ENCODE measurements at places on chromosomes 16 and 17. TPM values are rescaled to one million over a fixed set of nuclear protein-coding genes. Genes with fewer than 3 reads are reported as not detected.

The CTRB1 gene
- total RNA-seq: not detected

The C16orf54 gene
- not detected for total RNA-seq

The TBC1D3E gene
- not detected for total RNA-seq

The COX6A2 gene
- total RNA-seq: not detected

The ABCA5 gene
- 11.1 TPM for total RNA-seq

The FZD2 gene
- total RNA-seq: 17.5 TPM

The HBQ1 gene
- total RNA-seq: not detected

The TENT4B gene
- total RNA-seq: 10.5 TPM

The CYBC1 gene
- total RNA-seq: 71.4 TPM

The ZC3H18 gene
- total RNA-seq: 18.2 TPM

The WNK4 gene
- 0.25 TPM for total RNA-seq

The RAPGEFL1 gene
- 1.1 TPM for total RNA-seq

The NKIRAS2 gene
- total RNA-seq: 50.2 TPM

The TLCD2 gene
- total RNA-seq: 0.95 TPM

GRCh38 chr17:17959520-17960361, 12.5 kb downstream of the TOM1L2 start:
- no peak for DNase-seq

GRCh38 chr17:78651554-78651953, 74.4 kb upstream of the DNAH17 start:
- DNase-seq: no peak

GRCh38 chr16:86029131-86029741, 130.3 kb downstream of the IRF8 start:
- DNase-seq: peak; percentile 12

DNA sequence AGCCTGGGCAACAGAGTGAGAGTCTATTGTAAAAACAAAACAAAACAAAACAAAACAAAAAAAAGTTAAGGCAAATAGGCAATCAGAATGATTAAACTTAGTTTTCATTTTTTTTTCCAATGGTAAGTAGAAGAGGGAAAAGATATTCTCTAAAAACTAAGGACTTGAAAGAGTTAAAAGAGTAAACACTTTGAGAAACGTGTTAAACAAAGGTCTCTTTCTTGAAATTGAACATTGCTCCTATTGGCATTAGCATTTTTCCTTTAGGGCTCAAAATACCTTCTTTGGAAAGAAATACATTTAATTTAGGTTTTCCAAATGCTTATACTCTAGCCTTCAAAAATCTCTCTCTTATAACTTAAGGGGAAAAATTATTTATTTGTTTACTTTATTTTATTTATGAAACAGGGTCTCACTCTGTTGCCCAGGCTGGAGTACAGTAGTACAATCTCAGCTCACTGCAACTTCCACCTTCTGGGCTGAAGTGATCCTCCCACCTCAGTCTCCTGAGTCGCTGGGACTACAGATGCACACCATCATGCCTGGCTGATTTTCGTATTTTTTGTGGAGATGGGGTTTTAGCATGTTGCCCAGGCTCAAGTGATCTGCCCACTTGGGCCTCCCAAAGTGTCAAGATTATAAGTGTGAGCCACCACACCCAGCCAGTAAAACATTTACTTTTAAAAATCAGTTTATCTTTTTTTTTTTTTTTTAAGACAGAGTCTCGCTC, 44.7 kb upstream of the VPS4A start:
- DNase-seq: no peak

DNA sequence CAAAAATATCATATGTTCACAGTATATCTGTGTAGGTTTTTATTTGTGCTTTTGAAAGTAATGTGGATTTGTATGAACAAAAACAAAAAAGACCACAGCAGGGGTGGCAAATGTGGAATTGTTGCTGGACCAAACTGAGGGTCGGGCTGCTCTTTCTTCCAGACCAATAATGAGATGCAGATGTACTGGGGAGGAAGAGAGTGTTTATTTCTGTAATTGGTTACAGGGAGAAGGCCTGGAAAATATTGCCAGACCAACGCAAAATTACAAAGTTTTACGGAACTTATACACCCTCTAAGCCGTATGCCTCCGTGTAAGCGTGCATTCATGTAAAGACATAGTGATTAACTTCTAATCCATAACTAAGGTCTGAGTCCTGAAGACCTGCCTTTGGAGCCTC, 353.9 kb upstream of the C16orf82 start:
- DNase-seq: no peak

DNA sequence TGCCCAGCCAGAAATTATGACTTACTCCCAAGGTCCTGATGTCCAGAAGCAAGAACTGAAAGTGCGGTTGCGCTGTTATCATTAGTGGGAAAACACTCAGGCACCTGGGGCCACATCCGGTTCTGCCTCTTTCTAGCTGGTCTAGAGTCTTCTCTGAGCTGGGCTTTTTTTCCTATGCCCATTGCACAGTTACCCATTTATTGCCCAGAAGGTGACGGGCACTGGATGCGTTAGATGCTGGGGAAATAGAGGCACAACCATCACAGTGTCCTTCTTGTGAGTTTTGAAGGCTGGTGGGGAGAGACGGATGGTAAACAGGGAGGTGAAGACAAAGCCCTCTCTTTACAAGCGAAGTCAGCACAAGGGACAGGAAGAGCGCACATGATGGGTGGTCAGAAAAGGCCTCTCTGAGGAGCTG, 37.7 kb downstream of the PLCG2 start:
- no peak for DNase-seq

- DNase-seq: no peak
Measured at GRCh38 chr17:71505200-71505599, 615.6 kb upstream of the SOX9 start.

GRCh38 chr16:70160821-70161220, 12.8 kb upstream of the CLEC18C start:
- DNase-seq: peak; percentile 44

DNA sequence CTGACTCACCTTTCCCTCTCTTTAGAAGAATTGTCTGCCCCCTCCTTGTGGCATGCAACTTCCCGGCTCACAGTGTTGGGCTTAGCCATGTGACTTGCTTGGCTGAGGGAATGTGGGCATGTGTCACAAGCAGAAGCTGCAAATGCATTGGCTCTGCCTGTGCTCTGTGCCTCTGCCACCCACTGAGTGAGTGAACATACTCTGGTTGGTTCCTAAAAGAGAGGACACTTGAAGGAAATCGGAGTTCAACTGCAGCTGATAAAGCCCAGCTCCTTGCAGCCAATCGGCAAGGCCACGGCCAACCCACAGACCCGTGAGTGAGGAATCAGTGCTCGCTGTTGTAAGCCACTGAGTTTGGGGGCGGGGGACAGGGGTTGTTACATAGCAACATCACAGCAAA, 10.9 kb upstream of the GINS2 start:
- DNase-seq: no peak

DNA sequence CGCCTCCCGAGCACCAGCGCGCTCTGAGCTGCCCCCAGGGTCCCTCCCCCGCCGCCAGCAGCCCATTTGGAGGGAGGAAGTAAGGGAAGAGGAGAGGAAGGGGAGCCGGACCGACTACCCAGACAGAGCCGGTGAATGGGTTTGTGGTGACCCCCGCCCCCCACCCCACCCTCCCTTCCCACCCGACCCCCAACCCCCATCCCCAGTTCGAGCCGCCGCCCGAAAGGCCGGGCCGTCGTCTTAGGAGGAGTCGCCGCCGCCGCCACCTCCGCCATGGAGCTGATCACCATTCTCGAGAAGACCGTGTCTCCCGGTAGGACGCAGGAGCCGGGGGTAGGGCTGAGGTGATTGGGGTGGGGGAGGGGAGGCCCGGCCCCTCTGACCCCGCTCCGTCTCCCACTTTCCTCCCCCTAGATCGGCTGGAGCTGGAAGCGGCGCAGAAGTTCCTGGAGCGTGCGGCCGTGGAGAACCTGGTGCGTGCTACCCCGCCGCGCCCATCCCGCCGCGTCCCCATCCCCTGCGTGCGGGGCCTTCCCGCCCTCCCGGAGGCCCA, 329 bp downstream of the KPNB1 start:
- no peak for DNase-seq

- DNase-seq: no peak
Measured at GRCh38 chr17:80160536-80160935, 9.3 kb upstream of the CARD14 start.

DNA sequence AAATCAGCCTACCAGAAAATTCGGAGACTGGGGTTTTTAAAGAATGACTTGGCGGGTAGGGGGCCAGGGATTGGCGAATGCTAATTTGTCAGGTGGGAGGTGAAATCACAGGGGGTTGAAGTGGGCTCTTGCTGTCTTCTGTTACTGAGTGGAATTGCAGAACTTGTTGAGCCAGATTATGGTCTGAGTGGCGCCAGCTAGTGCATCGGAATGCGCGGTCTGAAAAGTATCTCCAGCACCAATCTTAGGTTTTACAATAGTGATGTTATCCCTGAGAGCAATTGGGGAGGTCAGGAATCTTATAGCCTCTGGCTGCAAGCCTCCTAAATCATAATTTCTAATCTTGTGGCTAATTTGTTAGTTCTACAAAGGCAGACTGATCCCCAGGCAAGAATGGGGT, 762 bp upstream of the RBL2 start:
- DNase-seq: no peak

DNA sequence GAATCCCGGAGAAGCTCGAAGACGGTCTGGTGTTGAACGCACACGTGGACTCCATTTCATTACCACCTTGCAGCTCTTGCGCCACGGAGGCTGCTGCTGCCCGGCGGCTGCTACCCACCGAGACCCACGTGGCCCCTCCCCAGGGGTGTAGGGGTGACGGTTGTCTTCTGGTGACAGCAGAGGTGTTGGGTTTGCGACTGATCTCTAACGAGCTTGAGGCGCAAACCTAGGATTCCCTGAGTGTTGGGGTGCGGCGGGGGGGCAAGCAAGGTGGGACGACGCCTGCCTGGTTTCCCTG, 1.7 kb upstream of the CBX4 start:
- no peak for DNase-seq

GRCh38 chr17:37713624-37714023, 31.2 kb downstream of the HNF1B start:
- no peak for DNase-seq

DNA sequence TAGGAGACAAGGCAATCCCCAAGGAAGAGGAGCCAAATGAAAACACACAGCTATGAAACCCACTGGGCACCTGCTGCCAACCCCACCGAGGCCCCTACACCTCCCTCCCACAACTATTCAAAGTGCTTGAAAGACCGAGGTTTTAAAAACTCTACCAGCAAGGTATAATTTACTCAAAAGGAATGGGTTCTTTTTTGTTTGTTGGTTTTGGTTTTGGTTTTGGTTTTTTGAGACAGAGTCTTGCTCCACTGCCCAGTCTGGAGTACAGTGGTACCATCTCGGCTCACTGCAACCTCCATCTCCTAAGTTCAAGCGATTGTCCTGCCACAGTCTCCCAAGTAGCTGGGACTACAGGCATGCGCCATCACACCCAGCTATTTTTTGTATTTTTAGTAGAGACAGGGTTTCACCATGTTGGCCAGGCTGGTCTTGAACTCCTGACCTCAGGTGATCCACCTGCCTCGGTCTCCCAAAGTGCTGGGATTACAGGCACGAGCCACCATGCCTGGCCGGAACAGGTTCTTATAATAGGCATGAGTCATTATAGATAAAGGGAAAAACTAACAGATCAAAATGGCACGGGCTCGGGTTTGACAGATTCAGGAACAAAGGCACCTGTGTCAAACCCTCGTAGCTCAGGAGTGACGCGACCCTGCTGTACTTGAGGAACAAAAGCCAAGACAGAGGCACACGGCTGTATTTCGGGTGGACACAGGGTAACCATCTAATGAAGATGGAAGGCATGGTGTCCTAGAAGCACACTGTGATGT, 40.7 kb downstream of the COTL1 start:
- no peak for DNase-seq

DNA sequence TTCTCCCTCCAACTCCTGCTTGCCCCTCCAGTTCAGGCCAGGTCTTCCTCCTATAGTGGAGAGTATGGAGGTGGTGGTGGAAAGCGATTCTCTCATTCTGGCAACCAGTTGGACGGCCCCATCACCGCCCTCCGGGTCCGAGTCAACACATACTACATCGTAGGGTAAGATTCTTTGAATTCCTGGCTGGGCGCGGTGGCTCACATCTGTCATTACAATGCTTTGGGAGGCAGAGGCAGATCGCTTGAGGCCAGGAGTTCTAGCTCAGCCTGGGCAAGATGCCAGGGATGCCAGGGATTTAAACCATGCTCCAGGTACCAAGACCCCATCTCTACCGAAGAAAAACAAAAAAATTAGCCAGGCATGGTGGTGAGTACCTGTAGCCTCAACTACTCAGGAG, 1.4 kb downstream of the ZG16 start:
- peak; percentile 57 for DNase-seq

- DNase-seq: no peak
Measured at GRCh38 chr17:71765437-71765836, 355.4 kb upstream of the SOX9 start.

DNA sequence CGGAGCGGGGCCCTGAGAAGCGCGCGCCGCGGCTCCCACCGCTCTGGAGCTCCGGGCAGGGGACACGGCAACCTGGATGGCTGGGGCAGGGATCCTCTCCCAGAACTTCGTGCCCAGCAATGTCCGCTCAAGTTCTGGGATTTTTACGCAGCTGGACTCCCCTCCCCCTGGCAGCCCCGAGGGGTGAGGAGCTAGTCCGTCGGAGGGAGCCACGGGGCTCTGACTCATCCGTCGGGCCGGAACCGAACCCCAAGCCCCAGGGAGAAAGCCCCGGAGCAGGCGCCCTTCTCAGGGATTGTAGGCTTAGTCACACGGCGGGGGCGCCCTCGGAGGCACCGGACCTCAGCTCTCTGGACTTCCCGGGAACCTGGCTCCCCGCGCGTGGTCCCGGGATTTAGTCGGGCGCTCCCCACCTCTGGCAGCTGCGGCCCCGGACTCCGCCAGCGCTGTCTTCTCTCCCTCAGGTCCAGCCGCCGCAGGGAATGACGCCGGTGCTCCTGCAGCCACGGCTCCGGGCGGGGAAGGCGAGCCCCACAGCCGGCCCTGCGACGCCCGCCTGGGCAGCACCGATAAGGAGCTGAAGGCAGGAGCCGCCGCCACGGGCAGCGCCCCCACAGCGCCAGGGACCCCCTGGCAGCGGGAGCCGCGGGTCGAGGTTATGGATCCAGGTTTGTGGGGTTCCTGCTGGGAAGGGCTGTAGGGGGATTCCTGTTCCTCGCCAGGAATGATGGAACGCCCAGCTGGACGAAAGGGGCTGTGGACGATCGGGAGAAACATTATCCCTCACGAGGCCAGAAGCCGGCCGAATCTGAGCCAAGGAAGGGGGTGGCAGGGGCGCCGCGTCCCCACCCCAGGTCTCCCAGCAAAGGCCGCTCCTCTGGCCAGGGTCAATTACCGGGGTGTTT, 830 bp downstream of the SPHK1 start:
- peak; percentile 90 for DNase-seq

DNA sequence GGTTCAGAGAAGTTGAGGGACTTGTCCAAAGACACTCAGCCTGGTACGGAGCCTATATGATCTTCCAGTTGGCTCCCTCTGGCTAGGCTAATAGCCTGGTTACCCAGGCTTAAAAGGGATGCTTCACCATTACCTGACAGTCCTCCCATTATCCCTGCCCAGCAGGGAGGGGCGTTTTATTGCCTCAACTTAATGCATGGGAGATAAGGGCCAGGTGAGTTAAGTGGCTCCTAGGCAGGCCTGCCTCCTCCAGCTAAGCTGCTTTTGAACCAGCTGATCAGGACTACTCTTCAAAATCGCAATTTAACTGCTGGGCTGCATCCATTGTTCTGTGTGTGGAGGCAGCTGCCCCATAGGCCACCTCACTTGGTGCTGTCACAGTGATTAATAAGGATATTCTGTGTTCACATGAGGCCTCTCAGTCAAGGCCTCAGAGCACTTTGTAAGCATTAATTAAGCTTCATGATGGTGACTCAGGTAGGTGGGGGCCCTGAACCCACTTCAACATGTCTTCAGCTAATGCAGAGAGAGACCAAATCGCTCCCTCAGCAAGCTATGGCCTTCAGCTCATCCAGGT, 27.9 kb downstream of the SMPD3 start:
- DNase-seq: no peak

GRCh38 chr16:69865701-69866100, 85.4 kb upstream of the CLEC18A start:
- DNase-seq: peak; percentile 70

Data from SJSA1 (cell line).